CD4-positive, alpha-beta T cell treated with Interleukin-4 for 4 hours (primary cell): ENCODE measurements at places on chromosomes 5 and 9.

GRCh38 chr9:71518045-71518827 lies 250.1 kb downstream of the CEMIP2 start:
- no peak for DNase-seq

DNA sequence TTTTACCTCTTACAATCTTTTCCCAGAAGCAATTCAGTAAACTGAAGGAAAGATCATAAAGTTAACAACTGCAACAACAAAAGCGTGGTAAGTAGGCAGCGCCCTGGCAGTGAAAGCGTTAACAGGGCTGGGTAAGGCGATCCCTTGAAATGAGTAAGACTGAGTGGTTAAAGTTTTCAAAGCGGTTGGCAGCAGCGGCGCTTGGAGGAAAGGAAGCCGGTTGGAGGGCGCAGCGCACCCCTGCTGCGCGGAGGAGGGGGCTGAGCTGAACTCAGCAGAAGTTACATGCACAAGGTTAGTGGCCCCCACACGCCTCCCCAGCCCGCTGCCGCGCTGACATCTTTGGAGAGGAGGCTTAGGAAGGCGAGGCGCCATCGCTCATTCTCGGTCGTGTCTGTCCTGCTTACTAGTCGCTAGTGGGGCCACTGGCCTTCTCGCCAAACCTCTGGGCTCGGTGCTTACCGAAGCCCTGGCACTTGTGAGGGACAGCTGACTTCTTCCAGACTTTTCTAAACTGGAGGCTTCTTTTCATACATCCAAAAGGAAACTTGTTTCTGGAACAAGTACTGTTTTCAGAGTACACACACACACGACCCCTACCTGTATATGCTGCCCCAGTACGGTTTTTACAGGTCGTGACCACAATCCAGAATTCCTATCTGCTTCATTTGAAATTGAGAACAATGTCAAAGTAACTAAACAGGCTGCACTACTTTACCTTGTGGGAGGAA lies at the start of gene SH3RF2:
SH3RF2 (plus strand) TSS at position 178 of the 731 bp plus-strand sequence. CDS start 1,351 bp downstream, outside the sequence.
- peak; percentile 15 for DNase-seq

DNA sequence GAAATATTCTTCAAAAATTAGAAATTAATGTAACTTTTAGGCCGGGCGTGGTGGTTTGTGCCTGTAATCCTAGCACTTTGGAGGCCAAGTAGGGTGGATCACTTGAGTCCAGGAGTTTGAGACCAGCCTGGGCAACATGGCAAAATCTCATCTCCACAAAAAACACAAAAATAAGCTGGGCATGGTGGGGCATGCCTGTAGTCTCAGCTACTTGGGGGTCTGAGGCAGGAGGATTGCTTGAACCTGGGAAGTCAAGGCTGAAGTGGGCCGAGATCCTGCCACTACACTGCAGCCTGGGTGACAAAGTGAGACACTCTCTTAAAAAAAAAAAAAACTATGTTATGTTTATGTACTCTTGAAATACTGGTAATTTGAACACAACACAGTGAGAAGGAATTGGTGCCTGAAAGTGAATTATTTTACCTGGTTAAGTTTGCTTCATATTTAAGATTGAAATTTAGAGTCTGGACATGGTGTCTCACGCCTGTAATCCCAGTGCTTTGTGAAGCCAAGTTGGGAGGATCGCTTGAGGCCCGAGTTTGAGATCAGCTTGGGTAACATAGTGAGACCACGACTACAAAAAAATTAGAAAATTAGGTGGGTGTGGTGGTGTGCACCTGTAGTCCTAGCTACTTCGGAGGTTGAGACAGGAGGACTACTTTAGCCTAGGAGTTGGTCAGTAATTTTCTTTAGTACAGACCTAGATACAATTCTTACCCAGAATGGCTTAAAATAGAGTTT lies 15.0 kb downstream of the ARRDC3 start:
- DNase-seq, result no peak

DNA sequence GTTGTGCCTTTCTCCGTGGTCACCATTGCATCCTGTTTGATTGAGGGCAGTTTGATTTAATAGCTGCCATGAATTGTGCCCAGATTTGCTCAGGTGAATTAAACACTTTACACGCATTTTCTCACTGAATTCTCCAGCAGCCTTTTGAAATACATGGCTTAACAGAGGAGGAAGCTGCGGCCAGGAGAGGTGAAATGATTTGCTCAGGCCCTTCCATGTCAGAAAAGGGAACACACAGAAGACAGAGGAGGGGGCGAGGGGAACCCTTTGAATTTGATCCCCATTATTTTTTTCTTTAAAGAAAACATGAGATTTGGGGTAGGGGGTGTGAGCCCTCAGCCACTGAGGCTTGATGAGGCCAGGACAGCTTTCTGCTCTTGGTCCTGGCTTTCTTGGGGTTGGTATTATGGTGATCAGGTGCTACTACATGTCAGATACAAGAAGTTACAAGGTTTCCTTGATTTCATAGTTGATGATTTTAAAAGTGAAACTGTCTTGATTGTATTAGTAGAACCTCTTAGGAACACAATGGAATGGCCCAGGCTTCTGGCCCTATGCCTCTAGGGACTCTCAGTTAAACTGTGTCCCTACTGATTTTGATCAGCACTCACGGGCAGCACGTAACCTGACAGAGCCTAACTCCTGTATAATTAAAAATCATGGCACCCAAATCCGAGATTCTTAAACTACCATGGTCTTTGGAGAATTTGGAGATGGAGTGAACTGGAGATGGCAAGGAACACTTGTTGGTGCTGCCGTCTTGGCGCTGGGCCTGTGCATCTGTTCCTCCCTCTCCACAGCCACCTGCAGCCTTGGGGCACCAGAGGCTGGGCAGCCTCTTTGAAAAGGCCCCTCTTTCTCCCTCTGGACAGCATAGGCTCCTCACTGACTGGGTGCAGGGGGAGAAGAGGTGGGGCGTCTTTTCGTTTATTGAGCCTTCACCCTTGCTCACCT lies 107.9 kb downstream of the TRIO start:
- no peak for DNase-seq

- no peak for DNase-seq
Observed at GRCh38 chr5:151173711-151174611, 16.4 kb upstream of the ANXA6 start.

DNA sequence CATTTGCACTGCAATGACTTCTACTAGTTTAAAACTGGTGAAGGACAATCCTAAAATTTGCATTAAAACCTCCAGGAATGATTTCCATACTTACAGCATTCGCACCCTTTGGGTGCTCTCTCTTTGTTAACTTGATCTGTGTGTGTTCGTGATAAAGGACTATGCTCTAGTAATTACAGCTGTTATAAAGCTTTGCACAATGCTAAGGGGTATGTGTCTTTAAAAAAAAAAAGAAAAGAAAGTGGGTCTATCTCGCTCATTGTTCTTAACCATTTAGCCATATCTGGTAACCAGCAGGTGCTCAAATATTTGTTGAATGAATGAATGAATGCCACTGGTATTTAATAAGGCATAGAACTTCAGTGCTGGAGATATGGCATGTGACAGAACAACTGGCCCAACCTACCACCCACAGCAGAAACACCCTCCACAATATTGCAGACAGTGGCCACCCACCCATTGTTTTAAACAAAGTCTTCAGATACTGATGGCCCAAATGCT lies 8.7 kb downstream of the TRIM36 start:
- DNase-seq, result no peak

- DNase-seq, result no peak
Observed at GRCh38 chr5:1504617-1505016, 19.1 kb downstream of the LPCAT1 start.

DNA sequence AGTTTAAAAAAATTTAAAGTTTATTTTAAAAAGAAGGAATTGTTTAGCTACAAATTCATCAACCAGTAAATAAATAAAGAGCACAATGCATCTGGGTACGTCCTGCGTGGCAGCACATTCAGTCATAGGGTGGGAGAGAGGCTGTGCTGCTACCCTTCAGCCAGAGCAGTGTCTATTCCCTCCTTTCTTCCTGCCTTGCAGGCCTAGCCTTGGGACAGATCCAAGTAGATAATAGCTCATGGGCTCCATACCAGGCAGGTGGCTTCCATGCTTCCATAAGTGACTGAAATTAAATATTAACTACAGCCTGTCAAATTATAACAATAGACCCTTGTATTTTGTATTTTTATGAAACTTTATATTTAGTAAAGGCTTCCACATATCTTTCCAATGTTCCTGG lies 408.3 kb upstream of the RGMB start:
- DNase-seq, result no peak

GRCh38 chr5:89117124-89117644 lies 234.2 kb upstream of the MEF2C start:
- no peak for DNase-seq

DNA sequence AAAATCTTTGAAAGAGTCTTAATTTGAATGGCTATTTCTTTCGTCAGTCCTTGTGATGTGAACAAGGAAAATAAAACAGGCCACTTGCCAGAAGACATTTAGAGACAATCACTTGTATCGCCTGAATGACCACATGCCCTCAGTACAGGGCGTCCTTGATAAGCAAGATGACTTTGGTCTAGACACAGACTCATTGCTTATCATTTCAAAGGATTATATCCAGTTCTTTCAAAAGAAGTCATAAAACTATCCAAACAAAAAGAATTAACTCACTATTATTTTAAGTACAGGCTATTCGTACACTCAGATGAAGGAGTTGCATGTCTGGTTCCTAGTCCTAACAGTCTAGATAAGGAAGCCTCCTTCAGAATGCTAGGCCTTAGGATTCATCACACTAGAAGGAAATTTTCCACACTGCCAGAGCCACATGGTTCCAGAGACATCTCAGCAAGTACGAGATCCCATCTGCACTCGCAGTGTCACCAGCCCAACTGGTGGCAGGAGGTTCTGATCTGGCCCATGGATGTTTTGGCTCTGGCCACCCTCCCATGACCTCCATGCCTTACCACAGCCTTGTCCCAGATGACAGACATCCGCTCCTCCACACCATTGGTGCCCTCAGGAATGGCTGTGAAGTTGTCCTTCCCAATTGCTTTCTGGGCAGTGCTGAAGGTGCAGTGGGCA lies 109.6 kb downstream of the DPYSL3 start:
- DNase-seq, result no peak

DNA sequence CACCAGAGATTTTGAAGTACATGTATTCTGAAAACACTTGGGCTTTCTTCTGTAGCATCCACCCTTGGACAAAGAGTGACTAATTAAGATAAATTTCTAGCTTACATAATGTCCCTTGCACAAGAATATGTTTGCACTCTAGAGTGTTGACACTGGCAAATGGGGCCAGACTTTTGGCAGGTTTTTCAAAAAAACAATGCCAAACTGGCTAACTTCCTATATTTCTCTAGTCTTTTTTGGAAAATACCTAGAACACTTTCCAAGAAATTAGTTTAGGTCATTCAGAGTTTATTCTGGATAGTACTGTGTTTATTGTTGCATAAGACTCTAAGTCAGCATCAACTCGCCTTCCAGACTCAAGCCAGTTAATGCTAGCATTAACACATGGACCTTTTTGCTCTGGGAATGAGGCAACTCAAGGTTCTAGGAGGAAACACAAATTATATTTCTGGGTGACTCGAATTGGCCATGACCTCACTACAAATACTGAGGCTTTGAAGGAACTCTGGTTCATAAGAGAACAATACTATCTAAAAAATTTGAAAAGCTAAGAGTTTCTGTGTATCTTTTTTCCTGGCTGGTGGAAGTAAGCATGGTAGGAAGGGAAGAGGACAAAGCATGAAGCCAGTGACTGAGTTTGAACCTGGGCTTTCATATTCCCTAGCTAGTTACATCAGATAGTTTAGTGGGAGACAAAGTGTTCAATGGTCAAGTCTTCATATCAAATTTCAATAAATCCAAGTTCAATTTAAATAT lies 101.6 kb downstream of the NREP start:
- DNase-seq, result no peak

DNA sequence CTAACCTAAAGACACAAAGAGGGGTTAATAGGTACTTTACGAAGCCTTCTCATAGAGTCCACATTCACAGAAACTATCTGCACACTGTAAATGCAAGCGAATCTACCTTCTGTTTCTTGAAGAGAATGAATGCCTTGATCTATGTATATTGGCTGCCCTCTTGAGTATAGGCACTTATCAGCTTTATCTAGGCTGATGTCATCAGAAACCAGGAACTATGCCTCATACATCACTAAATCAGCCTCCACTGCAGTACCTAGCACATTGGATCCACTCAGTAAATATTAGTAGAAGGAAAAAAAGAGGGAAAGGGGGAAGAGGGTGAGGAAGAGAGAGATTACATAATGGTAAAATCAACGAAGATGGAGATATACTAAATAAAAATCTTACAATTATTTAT lies 477.1 kb downstream of the CAAP1 start:
- no peak for DNase-seq

GRCh38 chr5:63919763-63920478 lies 42.3 kb downstream of the HTR1A start:
- DNase-seq, result no peak

DNA sequence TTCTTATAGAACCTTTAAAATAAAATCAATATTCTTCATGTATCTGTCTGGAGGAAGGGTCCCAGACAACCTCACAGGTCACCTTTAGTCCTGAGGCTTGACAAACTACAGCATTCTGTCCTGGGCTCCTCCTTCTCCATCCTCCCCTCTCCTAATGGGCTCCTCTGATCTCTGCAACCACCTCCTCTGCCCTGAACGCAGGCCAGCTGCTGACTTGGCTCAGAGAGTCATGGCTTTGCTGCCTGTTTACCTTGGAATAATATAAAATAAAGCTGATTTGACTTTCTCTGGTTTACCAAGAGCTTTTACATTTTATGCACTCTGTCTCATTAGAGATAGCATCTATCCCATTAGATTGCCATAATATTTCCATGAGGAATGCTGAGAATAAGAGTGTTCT lies 159.4 kb downstream of the SEMA6A start:
- DNase-seq, result no peak

- DNase-seq, result no peak
Observed at GRCh38 chr9:82720515-82720914, 342.4 kb downstream of the RASEF start.

DNA sequence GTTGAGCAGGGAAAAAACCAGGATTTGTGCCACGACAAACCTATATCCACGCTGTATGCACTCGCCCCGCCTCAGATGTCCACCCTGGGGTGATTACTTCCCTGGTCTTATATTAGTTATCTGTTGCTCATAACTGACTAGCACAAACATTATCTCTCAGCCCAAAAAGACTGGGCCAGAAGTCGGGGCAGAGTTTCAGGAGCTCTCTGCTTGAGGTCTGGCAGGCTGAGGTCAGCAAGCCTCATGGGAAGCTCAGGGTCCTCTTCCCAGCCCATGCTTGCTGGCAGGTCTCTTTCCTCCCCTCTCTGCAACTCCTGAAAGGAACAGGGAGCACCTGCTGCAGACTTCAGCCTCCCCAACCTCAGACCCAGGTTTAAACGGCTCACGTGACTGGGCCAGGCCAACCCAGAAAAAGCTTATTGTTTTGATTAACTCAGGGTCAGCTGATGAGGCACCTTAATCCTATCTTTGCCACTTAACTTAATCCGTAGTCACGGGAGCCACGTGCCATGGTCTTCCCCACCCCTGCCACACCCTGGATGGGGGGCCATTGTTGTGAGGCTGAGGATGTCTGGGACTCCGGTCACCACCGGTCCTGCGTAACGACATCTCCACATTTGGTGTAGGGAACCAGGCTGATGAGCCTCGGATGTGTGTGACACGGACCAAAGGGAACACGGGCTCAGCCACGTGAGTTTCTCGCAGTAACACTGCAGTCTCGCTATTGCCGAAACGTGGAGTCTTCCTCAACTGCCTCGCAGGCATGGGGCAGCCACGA lies 123.7 kb upstream of the IRX4 start:
- no peak for DNase-seq

GRCh38 chr5:38078161-38078560 lies 180.2 kb upstream of the EGFLAM start:
- no peak for DNase-seq
